ENCODE measurements at places on chromosomes 6 and 20. TPM values are rescaled to one million over a fixed set of nuclear protein-coding genes. Genes with fewer than 3 reads are reported as not detected.
A peak's percentile ranks its signal among the peaks of the same experiment; 100 is the strongest.

FAM184A gene
- total RNA-seq: 0.13 TPM

MYBL2 gene
- 29.8 TPM for total RNA-seq

KIF25 gene
- not detected for total RNA-seq

HS3ST5 gene
- total RNA-seq: not detected

HSPA1L gene
- total RNA-seq: 0.39 TPM

ADGRF5 gene
- not detected for total RNA-seq

LRRN4 gene
- total RNA-seq: not detected

GPSM3 gene
- 0.20 TPM for total RNA-seq

MDFI gene
- not detected for total RNA-seq

- DNase-seq: no peak
Observed at GRCh38 chr20:57787151-57787989, 77.6 kb upstream of the PMEPA1 start.

DNA sequence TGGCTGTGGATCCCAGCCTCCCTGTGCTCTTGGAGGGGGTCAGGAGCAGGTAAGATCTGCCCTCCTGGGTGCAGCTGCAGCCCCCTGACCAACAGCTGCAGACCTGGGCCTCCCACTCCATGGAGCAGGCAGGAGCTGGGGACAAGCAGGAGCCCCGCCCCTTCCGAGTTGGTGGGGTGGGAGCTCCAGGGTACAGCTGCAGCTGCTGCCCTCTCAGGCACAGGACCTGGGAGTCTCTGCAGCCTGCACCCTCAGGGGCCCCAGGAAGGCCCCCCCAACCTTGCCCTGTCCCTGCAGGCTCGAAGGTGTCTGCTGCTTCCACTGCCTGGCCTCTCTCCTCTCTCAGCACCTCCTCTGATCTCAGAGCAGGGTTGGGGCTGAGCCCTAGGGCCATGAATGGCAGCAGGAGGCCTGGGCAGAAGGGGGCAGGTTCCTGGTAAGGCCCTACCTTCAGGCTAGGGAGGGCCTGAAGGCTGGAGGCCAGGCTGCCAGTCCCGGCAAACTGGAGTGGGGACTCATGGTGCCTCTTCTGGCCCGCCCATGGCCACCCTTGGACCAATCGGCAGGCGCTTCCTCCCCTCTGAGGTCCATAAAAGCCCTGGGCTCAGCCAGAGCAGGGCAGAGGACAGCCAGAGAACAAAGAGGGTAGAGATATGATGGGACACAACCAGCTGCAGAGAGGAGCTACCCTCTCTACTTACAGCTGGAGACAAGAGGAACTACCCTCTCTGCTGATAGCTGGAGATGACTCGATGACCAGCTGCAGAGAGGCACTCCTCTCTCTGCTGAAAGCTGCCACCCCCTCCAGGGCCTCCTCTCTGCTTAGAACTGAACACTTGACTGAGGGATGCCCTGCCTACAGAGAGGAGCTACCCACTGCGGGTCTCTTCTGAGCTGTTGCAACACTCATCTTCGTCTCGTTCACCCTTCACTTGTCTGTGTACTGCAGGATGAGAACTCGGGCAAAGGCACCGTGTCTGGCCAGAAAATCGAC is 7.8 kb upstream of the PACSIN1 start:
- DNase-seq: no peak

DNA sequence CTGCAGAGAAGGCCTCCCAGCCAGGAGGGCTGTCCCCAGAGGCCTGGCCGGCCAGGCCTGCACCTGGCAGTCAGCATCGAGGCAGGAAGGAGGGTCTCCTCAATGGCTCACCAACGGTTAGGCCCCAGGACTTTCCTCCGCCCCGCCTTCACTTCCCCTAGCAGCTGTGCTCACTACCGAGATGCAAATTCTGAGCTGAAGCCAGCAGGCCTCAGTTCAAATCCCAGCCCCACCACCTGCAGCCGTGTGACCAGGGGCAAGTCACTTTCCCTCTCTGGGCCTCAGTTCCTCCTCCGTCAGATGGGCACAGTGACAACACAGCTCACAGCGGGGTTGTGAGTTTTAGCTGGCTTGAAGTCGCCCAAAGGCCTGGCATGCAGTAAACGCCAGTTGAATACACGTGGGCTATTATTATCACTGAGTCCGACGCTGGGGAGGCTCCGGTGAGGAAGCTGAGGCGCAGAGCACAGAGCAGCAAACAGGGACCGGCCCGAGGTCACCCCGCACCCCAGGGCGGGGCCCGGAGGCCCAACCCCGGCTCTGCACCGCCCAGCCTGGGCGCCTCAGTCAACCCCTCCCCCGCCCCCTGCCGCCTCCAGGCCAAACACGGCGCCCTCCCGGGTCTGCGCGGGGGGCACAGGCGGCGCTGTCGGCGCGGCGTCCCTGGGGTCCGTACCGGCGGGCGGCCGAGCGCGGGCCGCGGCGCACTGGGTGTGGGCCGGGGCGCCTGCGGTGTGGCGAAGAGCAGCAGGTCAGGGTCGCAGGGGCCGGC is 671 bp downstream of the E2F1 start:
- DNase-seq: peak; percentile 69

- no peak for DNase-seq
Observed at GRCh38 chr20:3040086-3040485, 3.3 kb upstream of the GNRH2 start.

GRCh38 chr6:63563235-63563634 is 9.0 kb upstream of the LOC128125822 start:
- DNase-seq: no peak

GRCh38 chr20:24837781-24838450 is 111.2 kb upstream of the CST7 start:
- DNase-seq: no peak

DNA sequence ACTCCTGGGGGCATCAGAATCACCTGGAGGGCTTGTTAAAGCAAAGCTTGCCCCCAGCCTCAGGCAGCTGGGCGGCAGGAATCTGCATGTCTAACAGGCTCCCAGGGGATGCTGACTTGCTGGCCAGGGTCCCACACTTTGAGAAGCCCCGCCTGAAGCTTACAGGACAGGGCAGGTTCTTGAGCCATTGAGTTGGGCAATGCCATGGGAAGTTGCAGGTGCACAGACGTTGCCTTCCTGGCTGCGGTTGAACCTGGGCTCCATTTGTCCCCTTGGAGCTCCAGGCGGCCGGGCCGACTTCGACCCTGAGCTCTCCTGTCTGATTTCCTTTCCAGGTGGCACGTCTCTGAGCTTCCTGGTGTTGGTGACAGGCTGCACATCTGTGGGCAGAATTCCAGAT is 46.8 kb downstream of the SYNJ2 start:
- DNase-seq: no peak

- peak; percentile 70 for DNase-seq
Observed at GRCh38 chr6:12327391-12327790, 37.2 kb downstream of the EDN1 start.

DNA sequence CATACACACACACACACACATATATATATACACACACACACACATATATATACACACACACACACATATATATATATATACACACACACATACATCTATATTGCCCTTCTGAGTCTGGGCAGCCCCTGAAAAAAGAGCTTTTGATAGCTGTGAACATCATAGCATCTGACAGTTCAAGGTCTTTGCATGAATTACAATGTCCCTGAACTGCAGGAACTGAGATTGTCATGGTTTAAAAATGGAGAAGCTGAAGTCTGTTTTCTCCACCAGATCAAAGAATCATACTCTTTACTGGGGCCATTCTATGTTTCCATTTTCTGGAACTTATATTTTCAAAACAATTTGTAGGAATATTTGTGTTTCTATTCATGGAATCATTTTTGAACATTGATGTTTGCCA is 189.8 kb downstream of the ZDHHC14 start:
- DNase-seq: no peak

- DNase-seq: no peak
Observed at GRCh38 chr6:84791233-84791632, 26.8 kb upstream of the TBX18 start.

DNA sequence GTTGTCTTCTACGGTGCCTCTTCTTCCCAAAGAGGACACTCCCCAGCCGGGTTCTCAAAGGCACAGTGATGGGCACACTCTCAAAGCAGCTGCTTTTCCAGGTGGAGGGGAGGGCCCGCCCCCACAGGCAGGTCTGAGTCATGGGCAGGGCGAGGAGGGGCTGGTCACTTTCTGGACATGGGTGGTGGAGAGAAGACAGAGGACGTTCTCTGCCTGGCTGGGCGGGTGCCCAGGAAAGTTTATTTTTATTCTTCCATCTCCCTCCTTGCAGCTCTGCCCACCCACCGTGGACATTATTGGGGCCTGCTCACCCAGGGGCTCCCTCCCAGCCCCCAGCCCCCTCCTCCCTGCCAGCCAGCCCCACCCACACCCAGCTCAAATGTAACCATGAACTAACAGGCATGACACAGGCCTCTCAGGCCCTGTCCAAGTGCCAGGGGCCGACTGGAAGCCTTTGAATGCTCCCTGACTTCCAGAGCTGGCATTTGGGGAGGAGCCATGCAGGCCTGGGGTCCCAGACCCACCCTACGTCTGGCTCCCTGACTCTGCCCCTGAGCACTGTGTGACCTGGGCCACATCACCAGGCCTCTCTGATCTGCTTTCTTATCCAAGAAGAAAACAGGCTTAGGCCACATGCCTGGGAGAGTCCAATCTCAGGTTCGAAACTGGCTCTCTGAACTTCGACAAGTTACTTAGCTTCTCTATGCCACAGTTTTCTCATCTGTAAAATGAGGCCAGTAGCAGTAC is 8.0 kb downstream of the TGM2 start:
- peak; percentile 76 for DNase-seq
